PC-3 (cell line): ENCODE measurements at places on chromosomes 3 and 15.
A peak's percentile ranks its signal among the peaks of the same experiment; 100 is the strongest.

GRCh38 chr15:78943692-78944091 is 1.2 kb downstream of the CTSH start:
- DNase-seq: no peak

GRCh38 chr3:106783231-106783630 is 594.0 kb upstream of the CCDC54 start:
- DNase-seq: no peak

- DNase-seq: peak; percentile 82
Observed at GRCh38 chr3:134373271-134374104, 759 bp downstream of the AMOTL2 start.

DNA sequence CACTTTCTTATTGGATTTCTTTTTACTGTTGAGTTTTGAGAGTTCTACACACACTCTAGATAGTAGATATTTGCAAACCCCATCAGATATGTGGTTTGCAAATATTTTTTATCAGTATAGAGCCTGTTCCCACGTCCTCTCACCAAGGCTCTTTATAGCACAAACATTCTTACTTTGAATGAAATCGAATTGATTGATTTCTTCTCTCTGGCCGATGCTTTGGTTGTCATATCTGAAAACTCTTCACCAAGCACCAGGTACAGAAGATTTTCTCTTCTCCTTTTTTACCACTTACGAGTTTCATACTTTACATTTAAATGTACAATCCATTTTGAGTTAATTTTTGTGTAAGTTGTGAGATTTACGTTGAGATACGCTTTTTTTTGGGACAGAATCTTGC is 163.4 kb downstream of the PTPRG start:
- DNase-seq: no peak

DNA sequence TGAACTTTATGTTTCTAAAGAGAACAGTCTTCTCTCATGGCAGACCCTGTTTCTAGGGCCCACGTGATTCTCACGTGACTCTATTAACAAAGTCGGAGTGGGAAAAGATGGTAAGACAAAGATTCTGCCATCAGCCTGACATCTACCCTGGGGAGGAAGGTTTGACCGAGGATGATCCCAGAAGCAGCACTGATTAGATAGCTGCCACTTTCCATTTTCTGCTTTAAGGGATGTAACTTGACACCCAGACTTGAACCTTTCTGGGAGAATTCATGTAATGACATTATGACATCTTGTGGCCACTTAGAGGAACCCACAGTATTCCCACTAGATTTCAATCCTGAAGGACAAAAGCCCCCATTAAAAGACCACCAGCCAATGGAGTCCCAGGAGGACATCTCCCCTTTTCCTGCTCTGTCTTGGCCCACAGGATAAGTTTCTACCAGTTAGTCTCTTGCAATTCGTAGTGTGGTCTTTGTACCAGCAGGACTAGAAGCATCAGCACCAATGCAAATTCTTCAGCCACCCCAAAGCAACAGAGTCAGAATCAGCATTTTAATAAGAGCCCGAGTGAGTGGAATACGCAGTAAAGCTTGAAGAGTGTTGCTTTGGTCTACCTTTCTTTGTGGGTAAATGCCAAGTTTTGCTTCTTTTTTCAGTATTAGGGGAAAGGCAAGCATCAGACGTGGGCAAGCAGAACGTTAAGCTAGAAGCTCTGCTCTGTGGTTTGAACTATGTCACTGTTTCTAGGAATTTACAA is 480.5 kb upstream of the PROK2 start:
- DNase-seq: no peak

DNA sequence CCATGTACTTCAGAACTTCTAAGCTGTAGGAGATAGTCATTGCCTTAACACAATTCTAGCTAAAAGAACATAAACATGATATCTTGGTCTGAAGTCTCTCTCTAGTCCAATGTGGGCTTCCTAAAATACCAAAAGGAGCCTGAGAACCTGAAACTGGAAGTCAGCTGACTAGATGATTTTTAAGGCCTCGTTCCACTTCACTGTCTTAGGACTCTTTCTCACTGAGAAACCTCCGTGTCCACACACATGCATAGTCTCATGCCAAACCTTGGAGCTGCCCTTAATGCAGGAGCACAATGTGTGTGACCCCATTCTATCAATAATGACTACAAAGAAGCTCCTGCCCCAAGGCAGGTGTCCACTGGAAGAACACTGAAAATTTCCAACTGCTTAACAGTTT is 87.7 kb downstream of the ETFA start:
- DNase-seq: no peak

DNA sequence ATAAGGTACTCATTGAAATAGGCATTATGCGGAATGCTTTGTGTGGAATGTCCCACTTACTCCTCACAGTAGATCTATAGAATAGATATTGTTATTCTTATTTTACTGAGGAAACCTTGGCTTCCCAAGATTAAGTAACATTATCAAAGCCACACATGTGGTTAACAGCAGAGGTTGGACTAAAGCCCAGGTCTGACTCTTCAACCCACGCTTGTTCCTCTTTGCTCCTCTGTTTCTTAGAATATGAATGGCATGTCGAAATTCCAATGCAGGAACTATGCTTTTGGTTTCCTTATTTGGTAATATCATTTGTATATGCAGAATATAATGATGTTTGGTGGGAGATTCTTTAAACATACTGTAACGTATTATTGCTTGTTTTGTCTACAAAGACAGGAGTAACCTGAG is 818.8 kb upstream of the LMCD1 start:
- DNase-seq: no peak

DNA sequence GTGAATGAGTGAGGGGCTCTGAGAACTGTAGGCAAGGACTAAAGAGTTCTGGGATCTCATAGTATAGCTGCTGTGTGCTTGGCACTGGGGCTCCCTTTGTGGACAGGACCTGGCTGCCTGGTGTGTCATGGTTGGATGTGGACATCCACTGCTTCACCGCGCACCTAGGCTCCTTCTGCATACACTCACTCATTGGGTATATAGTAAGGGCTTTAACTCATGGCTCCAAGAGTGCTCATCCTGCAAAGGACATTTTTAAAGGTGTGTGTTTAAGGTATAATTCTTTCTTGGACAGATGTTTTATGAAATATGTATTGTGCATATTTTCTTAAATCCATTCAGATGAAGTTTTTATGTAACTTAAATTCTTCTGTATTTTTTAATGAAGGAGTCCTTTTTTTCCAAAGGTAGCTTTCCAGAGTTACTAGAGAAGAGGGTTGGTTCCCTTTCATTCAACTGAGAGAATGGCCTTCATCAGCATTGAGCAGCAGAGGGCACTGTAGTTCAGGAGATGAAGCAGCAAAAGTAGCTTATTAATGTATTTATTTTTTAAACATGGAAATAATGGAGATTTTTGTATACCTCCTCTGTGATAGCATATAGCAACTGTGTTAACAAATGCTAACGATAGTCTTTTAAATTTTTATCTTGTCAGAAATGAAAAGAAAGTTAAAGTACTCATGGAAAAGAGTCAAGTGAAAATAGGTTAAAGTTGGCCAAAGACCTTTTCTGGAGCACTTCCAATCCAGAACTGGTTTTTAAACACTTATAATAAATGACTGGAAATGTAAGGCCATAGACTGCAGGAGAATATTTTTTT is 25.2 kb downstream of the OXNAD1 start:
- peak; percentile 73 for DNase-seq

DNA sequence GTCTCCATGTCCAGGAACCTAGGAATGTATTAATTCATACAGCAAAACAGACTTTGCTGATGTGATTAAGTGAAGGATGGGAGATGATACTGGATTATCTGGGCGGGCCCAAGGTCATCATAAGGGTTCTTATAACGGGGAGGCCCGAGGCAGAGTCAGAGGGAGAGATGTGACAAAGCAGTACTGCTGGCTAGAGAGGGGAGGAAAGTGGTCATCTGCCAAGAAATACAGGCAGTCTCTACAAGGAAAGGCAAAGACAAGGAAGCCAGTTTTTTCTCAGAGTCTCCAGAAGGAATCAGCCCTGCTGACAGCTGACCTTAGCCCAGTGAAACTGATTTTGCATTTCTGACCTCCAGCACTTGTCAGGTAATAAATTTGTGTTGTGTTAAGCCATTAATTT is 66.2 kb upstream of the CORO2B start:
- no peak for DNase-seq

DNA sequence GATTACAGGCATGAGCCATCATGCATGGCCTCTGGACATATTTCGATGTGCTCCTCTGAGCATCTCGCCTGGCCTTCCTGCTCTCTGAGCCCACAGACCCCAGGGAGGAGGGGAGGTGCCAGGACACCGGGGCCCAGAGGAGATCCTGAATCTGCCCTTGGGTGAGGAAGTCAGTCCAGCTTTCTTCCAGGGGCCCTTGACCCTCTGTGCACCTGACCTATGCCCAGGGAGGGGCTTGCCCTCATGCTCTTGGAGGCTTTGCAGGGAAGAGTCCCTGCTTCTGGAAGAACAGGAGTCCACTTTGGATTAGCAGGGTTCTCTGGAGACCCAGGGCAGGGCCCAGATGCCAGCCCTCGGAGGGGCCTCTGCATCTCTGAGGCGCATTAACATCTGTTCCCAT is 1.4 kb downstream of the ACSBG1 start:
- no peak for DNase-seq

- no peak for DNase-seq
Observed at GRCh38 chr3:56282341-56282740, 185.9 kb downstream of the ERC2 start.

DNA sequence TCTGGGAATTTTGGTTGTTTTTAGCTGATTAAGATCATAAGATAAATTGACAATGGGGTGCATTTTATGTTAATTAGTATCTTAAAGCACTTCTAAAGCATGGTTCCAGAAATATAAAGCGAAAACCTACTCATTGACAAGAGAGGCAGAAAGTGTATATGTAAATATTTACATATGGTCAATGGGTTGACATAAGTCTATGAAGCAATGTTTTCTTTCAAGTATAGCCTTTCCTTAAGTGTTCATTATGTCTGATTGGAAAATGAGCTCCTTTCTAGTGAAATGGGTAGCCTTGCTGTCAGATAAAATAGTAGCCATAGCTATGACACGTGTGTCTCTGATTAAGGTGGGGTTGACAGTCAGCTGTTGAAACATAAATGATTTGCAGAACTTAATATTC is 365.2 kb upstream of the AGTR1 start:
- no peak for DNase-seq

- no peak for DNase-seq
Observed at GRCh38 chr3:94175677-94176076, 112.8 kb downstream of the NSUN3 start.

GRCh38 chr3:70277304-70277703 is 35.1 kb downstream of the MDFIC2 start:
- DNase-seq: peak; percentile 8

DNA sequence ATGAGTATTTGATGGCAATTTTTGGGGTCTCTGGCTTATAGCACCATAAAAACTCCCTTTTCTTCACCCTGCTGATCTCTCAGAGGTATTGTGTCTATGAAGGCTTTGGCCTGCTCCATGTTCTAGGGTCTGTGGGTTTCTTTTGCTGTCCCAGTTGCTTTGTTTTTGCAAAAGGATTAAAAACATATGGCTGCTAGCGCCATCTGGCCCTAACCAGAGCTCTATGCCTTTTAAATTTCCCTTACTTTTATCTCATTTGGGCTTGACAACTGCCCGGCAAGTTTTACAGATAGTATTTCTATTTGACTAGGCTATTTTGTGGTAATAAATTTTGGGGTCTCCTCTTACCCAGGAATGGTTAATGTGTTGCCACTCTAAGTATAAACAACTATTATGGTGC is 6.4 kb upstream of the GHRL start:
- no peak for DNase-seq

GRCh38 chr3:62586356-62586755 is 213.0 kb upstream of the FEZF2 start:
- no peak for DNase-seq

DNA sequence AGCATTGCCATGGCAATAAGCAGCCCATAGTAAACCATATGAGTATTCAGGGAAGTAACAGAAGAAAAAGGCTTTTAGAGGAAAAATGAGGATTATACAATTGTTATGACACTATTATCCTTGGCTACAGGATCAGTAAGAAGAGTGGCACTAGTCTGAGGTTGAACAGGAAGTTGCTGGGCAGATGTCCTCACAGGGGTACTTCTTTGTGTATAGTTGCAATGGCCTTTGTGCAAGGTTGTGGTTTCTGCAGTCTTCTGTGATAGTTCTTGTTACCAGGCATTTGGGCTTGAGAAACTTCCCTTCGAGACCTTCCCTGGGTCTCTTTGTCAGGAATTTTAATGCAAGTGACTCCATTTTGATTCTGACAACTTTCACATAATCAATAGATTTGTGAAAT is 100.6 kb upstream of the ATP11B start:
- DNase-seq: no peak

DNA sequence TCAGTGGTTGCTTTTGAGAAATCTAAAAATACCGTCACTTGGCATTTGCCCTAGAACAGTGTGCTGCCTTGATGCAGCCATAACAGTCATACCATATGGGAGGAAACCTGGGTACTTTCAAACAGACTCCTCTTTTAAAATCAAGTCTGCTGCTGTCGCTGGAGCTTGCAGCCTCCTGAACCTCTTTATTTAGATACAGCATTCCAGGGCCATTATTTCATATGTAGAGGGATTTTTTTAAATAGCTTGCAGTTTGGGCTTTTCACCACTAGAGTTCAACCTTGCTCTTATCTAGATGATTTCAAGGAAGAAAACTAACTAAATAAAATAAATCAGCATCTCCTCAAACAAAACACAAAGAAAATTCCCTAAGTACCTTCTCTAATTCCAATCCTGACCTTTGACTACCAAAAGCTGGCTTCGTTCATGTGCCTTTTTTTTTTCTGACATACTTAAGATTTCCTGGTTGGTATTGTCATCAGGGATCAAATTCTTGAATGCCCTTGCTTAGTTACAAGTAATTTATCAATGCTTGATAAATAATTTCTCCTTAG is 111.6 kb downstream of the KBTBD8 start:
- peak; percentile 61 for DNase-seq

GRCh38 chr3:54967731-54968161 is 39.9 kb upstream of the LRTM1 start:
- DNase-seq: no peak

- no peak for DNase-seq
Observed at GRCh38 chr15:31397851-31398661, 71.4 kb downstream of the KLF13 start.

DNA sequence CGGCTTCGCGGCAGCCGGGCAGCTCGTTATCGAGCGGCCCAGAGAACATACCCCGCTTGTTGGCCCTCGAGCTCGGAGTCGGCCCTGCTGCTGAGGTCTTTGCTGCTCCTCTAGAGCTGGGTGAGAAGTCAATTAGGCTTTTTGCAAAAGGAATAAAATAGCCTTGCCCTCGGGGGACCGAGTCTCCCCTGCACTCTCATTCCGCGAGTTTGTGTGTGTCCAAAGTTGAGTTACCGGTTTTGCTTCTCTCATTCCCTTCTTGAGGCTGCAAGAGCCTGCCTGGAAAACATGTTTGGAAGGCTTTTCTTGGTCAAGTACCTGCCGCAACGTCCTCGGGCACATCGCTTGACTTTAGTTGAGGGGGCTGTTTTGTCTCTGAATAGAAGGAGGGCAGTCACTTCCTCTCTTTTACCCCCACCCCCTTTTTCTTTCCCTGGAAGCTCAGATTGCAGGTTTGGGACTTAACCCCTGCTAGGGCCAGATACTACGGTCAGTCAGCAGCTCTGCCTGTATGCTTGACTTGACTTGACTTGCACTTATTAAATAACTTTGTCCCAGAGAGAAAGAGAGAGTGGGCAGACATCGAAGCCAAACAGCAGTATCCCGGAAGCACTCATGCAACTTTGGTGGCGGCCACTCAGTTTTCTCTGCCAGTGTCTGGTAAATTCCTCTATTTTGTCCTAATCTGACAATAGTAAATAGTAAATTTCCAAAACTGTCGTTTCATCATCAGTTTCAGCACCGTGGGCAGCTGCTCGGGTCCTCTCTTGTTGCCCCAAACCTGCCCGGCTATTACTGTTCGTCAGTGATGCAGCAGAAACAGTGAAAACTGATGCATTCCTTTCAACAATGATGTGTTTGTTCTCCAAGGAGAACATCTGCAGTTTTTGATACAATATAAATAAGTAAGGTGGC is 609 bp downstream of the RNF13 start:
- peak; percentile 61 for DNase-seq
